ENCODE measurements at places on chromosomes 2 and 18. TPM values are rescaled to one million over a fixed set of nuclear protein-coding genes. Genes with fewer than 3 reads are reported as not detected.

GRCh38 chr2:224778474-224778877 lies 62.3 kb upstream of the CCDC195 start:
- peak; percentile 65 for DNase-seq

DNA sequence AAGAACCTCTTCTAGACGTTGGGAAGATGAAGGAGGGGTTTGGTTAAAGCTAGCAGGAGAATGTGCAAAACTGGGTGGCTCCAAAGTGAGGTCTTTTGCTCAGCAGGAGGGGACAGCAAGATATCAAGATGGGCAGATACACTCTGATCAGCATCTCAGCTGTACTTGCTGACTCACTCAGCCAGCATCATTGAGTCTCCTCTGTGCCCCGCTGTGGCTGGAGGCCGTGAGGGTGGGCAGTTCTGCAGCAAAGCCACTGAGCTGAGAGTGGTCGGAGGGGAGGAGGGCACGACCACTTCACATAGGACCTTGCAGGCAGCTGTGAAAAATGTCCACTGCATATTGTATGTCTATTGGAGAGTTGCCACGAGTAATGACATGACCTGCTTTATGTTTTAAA lies 152.0 kb downstream of the CAPN13 start:
- DNase-seq: no peak

- no peak for DNase-seq
Measured at GRCh38 chr2:3759331-3759730, 56.0 kb downstream of the DCDC2C start.

The CRYBA2 gene
- total RNA-seq: not detected

DNA sequence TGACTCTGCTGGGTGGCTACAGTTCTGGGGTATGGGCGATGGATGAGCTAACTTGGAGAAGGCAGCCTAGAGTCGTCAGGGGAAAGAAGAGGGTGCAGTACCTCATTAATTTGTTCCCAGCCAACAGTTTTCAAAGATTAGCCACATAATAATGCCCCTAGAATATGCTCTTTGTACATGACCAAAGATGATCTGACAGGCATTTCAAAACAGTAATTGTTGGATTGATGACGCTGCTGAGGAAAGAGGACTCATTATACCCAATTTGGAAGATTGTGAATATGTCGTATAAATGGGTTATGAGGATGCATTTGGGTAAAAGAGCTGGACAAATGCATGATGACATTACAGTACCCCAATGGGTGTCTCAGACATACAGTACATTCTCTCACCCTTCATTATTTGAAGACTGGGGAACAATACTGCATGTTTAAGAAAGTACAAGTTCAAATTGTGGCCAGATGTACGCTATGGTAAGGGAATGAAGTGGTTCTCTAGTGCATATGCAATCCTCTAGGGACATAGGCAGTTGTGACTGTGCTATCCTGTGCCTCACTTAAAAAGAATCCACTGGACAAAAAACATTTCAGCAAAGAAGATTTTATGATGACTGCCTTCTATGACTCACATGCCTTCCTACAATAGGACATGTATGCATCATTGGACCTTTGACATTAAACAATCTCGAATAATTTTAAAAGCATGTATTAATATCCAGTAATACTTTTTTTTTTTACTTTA lies 233.2 kb downstream of the CNTNAP5 start:
- DNase-seq: no peak

GRCh38 chr2:239801404-239802184 lies 223.5 kb downstream of the NDUFA10 start:
- no peak for DNase-seq

DNA sequence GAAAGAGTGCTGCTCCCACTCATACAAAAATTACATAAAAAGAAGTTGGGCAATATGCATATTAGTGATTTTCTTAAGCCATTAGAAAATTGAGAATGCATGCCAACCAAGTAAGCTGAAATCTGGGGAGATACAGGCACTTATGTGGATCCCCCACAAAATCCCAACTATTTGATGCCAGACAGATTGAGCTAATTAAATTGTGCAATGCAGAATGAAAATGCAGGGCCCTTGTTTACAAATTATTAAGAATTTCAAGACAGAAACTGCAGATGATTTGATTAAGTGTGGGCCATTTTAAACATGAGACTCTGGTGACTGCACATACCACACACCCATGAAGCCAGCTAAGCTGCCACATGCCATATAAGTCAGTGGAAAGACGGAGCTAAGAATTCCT lies 554.5 kb downstream of the CBLN2 start:
- peak; percentile 56 for DNase-seq

DNA sequence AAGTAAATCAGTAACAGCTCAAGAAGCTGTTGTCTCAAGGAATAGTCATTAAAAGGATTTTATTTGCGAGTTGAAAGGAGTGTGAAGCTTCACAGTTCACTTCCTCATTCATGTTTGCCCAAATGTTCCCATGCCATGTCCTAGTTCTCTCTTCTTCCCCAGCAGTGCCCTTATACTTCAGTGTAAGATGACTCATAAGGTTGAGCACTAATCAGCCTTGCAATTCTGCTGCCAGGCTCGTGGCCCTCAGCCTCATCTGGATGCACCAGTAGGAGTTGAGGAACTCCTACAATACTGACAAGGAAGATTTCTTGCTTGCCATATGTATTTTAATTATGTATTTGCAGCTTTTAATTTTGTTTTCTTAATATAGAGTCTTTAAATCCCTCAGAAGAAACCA lies 1980.4 kb downstream of the SUCLG1 start:
- no peak for DNase-seq

The ALS2 gene
- total RNA-seq: 21.1 TPM

The RTP5 gene
- not detected for total RNA-seq

GRCh38 chr2:61733563-61733962 lies 120.3 kb downstream of the FAM161A start:
- no peak for DNase-seq

DNA sequence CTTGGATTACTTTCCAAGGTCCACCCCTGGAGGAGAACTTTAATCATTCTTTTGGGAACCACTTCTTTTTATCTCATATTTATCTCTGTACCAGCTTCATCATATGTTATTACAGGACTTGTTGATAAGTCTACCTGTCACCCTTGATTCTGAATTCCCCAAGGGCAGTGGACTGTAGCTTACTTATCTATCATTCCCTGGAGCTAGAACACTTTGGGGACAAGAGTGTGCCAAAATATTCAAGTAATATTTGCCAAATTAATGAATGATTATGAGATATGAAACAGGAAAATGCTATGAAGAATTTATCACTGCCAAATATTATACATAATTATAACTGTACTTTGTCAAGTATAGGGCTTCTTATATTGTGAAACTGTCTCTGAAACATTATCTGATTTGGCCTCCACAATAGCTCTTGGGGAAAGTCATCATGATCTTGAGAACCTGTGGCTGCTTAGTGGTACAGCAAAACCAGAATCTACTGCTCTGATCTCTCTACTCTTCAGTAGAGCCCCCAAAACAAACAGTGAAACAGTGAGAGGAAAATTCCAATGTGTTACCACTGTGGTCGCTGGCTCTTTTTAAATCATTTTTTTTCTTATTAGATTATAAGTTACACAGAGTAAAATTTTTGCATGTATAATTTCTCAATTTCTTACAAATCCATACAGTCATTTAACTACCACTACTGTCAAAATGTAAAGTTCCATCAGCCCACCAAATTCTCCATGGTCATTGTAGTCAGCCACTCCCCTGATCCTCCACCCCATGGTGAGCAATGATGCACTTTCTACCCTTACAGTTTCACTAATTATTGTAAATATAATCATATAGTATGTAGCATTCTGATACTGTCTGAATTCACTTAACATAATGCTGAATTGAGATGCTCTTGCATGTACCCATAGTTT lies 197.5 kb downstream of the PIEZO2 start:
- no peak for DNase-seq

DNA sequence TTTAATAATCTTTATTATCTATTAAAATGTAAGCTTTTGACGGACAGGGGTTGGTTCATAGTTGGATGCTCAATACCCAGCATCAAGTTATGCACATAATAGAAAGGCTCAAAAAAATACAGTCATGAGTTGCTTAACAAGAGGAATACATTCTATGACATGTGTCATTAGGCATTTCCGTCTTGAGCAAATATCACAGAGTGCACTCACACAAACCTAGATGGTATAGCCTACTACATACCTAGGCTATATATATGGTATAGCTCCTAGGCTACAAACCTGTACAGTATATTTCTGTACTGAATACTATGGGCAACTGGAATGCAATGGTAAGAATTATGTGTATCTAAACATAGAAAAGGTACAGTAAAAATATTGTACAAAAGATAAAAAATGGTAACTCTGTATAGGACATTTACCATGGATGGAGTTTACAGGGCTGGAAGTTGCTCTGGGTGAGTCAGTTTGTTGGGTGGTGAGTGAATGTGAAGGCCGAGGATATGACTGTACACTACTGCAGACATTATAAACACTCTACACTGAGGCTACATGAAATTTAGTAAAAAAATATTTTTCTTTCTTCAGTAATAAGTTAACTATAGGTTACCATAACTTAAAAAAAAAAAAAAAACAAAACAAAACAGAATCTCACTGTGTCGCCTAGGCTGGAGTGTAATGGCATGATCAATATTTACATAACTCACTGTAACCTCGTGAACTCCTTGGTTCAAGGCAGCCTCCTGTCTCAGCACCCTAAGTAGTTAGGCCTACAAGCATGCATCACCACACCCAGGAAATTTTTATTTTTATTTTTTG lies 201.2 kb downstream of the NBAS start:
- no peak for DNase-seq

GRCh38 chr2:127685410-127686080 lies 10.2 kb upstream of the LIMS2 start:
- DNase-seq: no peak

The DSC2 gene
- total RNA-seq: 15.4 TPM

DNA sequence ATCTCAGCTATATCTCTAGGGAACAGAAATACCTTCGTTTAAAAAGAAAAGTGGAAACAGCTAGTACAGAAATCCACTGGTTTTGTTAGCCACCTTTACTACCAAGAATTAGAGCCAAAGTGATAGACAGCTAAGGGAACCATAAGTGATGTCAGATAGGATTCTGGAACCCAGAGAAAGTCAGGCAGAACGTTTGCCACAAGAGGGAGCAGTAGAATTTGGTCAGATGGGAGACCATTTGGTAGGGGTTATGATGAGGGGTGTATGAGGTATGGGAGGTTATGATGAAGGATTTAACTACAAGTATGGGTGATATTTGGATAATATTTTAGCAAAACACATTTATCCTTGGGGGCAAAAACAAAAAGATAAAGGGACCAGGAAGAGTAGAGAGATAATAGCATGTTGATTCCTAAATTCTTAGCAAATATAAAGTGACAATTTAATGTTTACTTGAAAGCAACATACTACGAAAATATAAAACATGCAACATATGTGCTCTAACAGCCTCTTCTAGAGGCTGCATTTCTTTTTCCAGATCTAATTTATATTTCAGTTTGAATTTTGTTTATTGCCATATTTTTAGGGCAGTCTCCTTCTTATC lies 3.3 kb downstream of the SLC8A1 start:
- DNase-seq: peak; percentile 24

DNA sequence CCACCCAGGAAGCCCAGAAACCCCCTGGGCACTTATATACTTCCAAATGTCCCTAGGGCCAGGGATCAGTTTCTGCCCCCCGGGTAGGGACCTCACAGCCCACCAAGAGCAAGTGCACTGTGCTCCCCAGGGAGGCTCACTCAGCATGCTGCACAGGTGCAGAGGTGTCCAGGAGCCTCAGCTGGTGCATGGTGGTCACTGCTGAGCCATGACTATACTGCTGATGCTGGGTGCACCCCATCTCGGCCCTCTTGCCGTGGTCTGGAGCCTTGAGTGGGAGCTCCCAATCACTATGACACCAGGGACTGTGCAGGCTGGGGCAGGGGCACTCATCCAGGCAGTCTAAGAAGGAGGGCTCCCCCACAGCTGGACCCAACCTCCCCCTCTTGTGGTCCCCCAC lies 617.8 kb upstream of the RAB6C start:
- DNase-seq: no peak

GRCh38 chr2:71409611-71410010 lies 43.8 kb upstream of the DYSF start:
- no peak for DNase-seq

DNA sequence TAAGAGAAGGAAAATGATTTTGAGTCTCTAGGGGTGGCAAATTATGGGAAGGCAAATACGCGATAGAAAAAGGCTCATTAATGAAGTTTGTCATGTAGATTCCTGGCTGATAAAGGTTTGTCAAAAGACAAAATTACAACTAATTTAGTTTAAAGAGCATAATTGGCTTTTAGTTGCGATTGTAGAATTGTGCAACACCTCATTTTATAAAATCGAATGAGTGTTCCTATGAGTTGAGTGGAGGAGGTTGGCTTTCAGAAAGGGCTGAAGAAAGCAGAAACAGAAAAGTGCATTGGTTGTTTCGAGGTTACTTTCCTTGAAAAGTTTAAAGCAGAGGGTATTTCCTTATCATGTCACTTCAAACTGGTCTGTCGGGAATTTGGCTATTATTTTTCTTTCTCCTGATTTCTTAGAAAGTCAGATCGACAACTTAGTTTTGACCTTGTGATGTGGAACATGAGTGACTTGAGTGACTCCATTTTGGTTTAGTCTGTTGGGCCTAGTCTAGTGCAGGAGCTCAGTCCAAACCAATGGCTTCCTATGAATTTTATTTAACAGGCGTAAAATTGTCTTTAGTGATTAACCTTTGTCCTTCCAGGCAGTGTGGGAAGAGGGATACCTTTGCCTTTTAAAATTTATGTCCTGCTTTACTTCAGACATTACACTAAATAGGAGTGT lies 2.2 kb upstream of the PCYOX1 start:
- no peak for DNase-seq

- DNase-seq: no peak
Measured at GRCh38 chr18:2997429-2997828, 15.5 kb downstream of the LPIN2 start.

GRCh38 chr18:30093376-30093775 lies 949.2 kb downstream of the DSC3 start:
- DNase-seq: no peak
